ENCODE measurements at places on chromosomes 7 and 10. TPM values are rescaled to one million over a fixed set of nuclear protein-coding genes. Genes with fewer than 3 reads are reported as not detected.

The C7orf57 gene
- total RNA-seq = not detected

DNA sequence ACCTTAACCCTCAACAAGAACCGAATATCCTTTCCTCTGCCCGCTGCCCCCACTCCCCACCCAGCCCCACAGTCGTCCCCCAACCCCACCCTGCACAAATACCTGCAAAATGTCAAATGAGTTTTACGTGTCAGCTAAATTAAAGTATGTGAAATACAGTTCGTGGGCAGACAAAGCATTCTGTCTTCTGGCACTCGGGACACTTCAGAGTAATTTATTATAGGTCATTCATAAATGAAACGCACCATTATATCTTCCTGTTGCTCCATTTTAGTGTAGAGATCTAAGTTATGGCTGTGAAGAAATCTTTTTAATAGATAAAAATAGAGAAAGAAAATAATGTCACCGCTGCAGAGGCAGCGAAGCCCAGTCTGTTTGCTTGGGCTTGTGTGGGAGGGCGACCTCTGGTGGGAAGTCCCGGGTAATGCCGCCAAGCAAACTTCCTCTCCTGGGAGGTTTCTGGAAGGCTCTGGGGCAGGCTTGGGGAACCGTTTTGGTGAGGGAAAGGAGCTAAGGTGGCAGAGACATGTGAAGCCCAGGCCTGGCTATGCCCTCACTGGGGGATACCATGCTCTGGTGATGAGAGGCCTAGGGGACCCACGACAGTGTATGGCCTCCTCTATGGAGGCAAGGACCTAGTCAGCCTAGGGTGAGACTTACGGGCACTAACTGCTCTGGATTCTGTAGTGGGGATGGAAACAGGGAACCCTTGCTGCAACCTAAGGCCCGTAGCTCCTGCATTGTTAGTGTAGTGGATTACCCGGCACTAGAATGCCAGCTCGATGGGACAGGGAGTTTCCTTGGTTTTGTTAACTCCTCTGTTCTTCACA lies 604.9 kb downstream of the LRMDA start:
- H3K36me3 ChIP-seq = no peaks in the 10 kb centered on the region
- no peaks in the 10 kb centered on the region for H3K27me3 ChIP-seq
- no peak overlapping the region for H3K4me3 ChIP-seq
- peak; percentile 91 for DNase-seq
- H3K4me1 ChIP-seq = no peaks in the 10 kb centered on the region

DNA sequence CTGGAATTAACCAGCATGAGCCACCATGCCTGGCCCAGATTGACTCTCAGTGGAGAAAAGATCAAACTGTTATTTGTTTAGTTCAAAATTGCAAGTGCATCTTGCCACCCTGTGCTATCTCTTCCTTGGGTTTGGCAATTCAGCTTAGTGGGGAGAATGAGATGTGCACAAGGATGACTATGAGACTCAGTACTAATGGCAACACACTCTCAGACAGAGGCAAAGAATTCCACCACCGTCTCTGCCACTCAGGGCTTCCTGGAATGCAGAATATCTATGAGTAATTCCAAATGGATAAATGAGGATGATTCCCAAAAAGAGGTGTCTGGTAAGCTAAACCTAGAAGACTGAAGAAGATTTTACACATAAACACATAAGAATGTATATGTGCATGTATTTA lies 525.8 kb downstream of the NRG3 start:
- no peak for DNase-seq
- H3K4me1 ChIP-seq = no peaks in the 10 kb centered on the region
- H3K27ac ChIP-seq = no peak overlapping the region

GRCh38 chr7:12805957-12806356 lies 118.5 kb downstream of the ARL4A start:
- no peaks in the 10 kb centered on the region for H3K27me3 ChIP-seq
- H3K4me1 ChIP-seq = no peaks in the 10 kb centered on the region
- H3K36me3 ChIP-seq = no peaks in the 10 kb centered on the region
- H3K4me3 ChIP-seq = no peak overlapping the region
- DNase-seq = no peak

GRCh38 chr10:33235251-33235884 lies 99.1 kb downstream of the NRP1 start:
- H3K4me3 ChIP-seq = no peak overlapping the region
- no peak overlapping the region for H3K27ac ChIP-seq
- DNase-seq = no peak
- H3K27me3 ChIP-seq = no peaks in the 10 kb centered on the region
- peaks cover 2% of the 10 kb centered on the region for H3K4me1 ChIP-seq
- no peaks in the 10 kb centered on the region for H3K36me3 ChIP-seq

The HBP1 gene
- 51.8 TPM for total RNA-seq

The CYP2E1 gene
- 3.4 TPM for total RNA-seq

The BUD23 gene
- total RNA-seq = 39.0 TPM

DNA sequence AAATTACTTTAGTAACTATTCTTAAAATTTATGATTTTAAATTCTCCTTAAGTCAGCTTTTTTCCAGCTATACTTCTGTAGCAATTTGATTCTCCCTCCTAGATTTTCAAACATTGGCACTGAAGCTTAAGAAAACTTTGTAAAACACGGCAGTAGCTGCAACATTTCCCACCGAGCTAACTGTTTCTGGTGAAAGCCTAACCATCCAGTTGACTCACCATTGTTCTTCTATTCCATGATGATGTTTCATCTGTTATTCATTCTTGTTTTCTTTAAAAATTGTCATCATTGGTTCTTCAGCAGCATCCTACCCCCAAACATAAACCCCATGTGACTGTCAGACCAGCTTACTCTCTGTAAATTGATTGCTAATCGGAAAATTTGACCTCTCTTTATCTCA lies 312.3 kb downstream of the DGKB start:
- H3K36me3 ChIP-seq = no peaks in the 10 kb centered on the region
- H3K4me1 ChIP-seq = no peaks in the 10 kb centered on the region
- no peak overlapping the region for H3K27ac ChIP-seq
- H3K4me3 ChIP-seq = no peak overlapping the region
- no peak for DNase-seq

DNA sequence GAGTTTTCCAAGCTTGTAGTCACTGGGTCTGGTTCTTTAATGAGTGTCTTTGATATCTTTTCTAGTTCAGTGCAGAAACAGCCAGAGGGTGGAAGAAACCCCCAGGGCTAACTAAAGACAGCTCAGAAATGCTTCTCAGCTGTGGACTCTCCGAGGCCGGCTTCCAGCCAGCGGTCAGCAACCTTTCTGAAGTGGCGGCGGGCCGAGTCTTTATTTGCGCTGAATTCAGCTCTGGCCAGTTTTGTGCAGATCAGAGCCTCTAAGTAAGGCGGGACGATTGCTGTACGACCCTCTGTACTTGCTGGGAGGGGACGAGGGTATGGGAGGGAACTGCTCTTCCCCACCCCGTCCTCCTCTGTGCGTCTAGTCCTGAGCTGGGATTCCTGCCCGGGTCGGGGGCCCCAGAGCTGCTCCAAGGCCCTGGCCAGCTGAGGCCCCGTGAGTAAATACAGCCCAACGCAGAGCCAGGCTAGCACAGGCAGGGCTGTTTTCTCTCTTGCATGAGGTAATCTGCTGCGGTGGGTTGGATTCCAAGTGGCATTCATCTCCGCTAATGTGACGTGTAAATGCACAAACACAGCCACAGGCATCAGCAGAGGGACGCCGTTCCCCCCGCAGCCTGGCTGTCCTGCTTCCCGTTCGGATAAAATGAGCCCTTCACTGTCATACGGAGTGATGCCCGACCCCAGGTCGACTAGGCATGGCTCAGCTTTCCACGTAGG lies 159.8 kb downstream of the PIP4K2A start:
- no peak overlapping the region for H3K4me3 ChIP-seq
- peaks cover 2% of the 10 kb centered on the region for H3K4me1 ChIP-seq
- peak; percentile 81 for DNase-seq
- H3K27me3 ChIP-seq = no peaks in the 10 kb centered on the region
- H3K27ac ChIP-seq = no peak overlapping the region
